ENCODE measurements at places on chromosomes 13 and 19. TPM values are rescaled to one million over a fixed set of nuclear protein-coding genes. Genes with fewer than 3 reads are reported as not detected.

DNA sequence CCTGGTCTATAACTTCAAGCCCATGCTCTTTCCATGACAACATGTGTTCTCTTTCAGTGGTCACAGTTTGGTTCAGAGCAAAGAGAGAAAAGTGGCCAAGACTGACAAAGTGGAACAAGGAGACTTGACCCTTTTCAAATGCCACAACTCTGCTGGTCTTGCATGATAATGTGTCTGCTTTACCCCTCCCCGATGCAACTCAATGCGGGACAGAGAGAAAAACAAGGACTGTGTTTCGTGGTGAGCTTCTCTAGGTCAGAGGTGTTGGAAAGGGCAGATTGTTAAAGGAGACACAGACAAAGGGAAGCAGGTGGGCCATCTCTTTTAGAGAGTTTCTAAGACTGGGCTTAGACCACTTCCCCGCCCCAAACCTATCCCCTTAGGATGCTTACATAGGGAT, 61.6 kb upstream of the SERTM1 start:
- no peak for DNase-seq

GRCh38 chr13:114053026-114053425, 79.2 kb upstream of the C13orf46 start:
- DNase-seq, result no peak

The ZNF534 gene
- 3.3 TPM for total RNA-seq

The CGB5 gene
- not detected for total RNA-seq

The SMIM24 gene
- not detected for total RNA-seq

All from frontal cortex (tissue), 4 donors.